ENCODE measurements at places on chromosomes 6 and 20.

- no peak for DNase-seq
Observed at GRCh38 chr20:34862724-34863123, 9.9 kb downstream of the GGT7 start.

DNA sequence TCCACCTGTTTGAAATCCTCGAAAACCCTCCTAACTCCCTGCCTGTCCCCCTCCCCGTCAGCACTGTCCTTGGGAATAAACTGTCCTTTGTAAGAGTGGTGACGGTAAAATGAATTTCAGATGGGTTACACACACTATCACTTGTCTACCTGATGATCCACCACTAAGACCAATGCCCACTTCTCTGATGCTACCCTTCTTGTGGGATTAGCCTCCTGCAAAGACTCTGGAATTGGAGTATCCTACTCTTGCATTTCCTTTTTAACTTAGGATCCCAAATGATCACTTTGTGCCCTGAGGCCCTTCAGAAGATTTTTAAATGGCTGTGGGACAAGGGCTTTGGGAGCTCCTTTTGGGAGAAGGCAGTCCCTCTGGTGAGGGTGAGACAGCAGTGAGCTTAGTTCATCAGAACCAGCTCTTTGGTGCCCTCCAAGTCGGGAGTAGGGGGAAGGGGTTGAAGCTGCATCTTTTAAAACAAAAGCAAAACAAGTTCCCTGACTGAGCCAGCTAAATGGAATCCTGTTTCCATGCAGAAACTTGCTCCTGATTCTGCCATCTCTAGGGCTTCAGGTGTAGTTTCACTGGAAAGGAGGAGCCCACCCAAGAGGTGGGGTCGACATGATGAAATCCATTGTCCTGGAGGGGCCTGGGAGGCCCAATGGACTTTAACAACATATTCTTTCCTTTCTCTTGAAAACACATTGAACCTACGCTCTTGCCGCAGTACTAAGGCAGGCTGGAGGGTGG is 86.5 kb downstream of the ASXL1 start:
- no peak for DNase-seq

GRCh38 chr6:15439410-15440025 is 193.6 kb downstream of the JARID2 start:
- DNase-seq, result no peak

GRCh38 chr6:13284646-13285045 is 43.7 kb downstream of the TBC1D7 start:
- no peak for DNase-seq

DNA sequence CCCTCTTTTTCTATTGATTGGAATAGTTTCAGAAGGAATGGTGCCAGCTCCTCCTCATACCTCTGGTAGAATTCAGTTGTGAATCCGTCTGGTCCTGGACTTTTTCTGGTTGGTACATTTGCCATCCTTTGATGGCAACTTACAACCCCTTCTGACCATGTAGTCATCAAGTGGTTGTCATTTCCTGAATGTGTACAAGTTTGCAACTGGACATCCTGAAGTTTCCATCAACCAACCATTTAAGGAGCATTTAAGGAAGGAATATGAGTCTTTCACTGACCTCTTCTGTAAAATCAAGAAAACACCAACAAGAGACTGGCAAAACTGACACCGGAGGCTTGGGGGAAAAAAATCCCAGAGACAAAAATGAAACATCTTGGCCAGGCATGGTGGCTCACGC is 97.4 kb downstream of the RIN2 start:
- DNase-seq, result no peak
